ENCODE measurements at places on chromosomes 1 and 21.

- no peak for DNase-seq
These were observed 239.1 kb upstream of the IRF2BP2 start for GRCh38 chr1:234848972-234849649.

DNA sequence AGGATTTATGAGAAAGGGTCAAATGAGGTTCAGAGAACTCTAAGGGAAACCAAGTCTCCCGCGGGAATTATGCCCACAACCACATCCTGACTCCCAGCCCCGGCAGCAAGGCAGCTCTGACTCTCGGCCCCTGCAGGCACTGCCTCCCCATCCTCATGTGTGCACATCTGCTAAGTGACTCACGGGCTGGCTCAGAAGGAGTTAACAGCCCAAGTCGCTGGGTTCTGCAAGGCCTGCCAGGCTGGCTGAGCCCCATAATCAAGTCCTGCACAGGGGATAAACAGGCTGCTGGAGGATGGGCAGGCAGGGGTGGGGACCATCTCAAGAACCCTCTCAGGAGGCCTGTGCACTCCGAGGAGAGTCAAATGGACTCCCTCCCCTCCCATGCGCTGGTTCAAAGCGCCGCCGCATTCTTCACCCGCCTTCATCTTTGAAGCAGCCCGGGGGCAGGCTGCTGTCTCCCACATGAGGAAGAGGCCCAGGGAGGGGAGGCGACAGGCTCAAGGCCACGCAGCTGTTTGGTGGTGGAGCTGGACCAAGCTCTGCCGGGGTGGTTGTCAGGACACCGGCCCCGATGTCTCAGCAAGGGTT, 344.3 kb downstream of the MATN1 start:
- DNase-seq = no peak

- DNase-seq = no peak
These were observed 64.4 kb downstream of the GADD45A start for GRCh38 chr1:67749263-67749843.

DNA sequence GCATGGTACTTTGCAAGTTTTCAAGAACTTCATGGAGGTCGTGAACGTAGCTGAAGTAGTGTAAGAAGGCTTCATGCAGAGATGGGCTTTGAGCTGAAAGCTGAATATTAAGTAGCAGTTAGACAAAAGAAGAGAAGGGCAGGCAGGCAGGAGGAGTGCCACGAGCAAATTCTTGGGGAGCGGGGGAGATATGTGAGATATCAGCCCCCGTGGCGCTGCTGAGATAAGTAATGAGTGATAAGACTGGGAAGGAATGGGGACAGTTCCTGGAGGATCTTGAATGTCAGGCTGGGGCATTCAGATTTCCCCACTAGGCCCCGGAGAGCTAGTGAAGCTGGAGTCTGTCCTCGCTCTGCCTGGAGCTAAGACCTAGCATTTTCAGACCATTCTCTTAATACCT, 27.9 kb upstream of the KIRREL1 start:
- no peak for DNase-seq

DNA sequence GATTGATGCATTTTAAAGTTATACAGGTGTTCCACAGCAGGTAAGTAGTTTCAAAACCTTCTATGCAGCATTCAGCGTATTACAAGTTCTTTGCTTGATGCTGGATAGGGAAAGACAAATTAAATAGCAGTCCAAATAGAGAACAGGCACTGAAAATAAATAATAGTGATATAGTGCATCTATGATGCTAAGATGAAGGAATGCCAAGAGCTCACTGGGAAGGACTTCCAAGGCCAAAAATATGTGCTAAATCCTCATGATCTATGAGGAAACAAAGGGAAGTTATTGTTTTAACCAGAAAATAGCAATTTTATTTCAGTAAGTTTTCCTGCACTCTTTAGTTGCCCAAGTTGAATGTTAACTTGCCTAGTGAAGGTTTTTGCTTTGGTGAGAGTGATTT, 127.8 kb upstream of the GREM2 start:
- no peak for DNase-seq

- DNase-seq = no peak
These were observed 20.5 kb downstream of the TMEM51 start for GRCh38 chr1:15173863-15174614.

- DNase-seq = no peak
These were observed 22.1 kb upstream of the KCNA3 start for GRCh38 chr1:110696818-110697217.

DNA sequence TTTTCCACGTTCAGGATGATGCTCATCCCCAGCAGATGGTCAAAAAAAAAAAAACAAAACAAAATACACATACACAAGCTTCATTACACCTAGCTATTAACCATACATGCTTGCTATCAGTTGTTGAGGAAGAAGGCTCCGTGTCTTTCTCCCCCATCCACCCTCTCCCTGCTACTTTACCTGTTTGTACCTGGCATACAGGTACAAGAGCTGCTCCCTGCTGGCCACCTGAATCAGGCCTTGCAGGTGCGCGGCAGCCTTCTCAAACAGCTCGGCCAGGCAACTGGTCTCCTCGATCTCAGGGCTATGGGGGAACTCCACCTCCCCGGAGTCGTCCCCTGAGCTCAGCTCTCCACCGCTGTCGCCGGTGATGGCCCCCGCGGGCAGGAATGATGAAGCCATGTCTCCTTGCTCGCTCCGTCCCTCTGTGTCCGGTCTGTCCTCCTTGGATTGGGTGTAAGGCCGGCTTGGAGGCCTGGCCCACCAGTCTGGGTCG, 464 bp downstream of the ACBD6 start:
- no peak for DNase-seq

DNA sequence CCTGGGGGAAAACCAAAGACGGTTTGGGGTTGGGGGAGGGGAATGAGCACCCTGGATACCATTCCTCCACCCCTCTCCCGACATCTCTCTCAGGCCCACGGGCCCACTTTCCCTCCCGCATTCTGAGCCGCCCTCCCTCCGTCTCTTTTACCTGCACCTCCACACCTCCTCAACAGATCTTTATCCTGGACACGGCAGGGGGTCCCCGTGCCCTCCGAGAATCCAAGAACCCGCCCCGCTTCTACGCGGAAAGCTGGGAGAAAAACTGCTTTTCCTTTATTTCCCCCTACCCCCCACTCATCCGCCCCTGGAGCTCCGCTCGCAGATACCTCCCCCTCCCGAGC, 108.8 kb downstream of the NAV1 start:
- DNase-seq = no peak

DNA sequence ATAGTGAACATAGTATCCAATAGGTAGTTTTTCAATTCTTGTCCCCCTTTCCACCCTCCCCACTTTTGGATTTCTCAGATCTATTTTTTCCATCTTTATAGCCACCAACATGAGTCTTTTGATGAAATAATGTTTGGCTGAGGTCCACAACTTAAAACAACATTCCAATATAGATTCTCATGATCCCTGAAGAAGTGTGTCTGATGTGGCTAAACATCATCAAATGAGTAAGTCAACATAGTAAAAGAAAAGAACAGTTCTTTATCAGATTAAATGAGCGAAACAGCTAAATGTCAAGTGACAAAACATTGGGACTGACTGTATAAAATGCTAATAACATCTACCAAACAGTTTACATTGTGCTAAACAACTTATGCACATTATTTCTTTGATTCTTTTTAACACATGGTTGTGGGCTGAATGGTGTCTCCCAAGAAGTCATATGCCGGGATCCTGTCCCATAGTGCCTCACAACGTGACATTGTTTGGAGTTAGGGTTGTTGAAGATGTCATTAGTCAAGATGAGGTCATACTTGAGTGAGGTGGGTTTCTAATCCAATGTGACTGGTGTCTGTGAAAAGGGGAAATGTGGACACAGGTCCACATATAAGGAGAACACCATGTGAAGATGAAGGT, 453.6 kb downstream of the LTN1 start:
- DNase-seq = no peak

DNA sequence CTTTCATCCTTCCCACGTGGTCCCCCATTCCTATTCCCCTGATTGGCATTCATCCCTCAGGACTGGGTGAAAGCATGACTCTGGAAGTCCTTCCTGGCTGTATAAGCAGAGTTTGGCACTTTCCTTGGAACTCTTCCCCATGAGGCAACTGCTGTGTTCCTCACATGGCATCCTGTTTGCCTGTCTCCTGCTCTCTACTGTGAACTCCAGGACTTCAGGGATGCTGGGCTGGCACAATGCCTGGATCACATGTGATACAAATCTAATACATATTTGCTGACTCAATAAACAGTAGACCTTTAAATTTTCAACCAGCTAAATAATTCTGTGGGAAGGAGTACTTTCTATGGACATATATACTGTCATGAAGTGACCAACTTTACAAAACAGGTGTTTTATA, 46.8 kb upstream of the EDEM3 start:
- DNase-seq = no peak

- DNase-seq = no peak
These were observed 76.0 kb downstream of the POFUT2 start for GRCh38 chr21:45211661-45212060.

DNA sequence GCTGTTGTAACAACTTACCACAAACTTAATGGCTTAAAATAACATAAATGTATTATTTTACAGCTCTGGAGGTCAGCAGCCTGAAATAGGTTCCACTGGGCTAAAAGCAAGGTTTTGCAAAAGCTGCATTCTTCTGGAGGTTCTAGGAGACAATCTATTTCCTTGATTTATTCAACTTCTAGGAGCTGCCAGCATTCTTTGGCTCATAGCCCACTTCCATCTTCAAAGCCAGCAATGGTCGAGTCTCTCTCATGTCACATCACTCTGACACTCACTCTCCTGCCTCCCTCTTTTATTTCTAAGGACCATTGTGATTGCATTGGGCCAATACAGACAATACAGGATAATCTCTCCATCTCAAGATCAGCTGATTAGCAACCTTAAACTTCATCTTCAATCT, 15.1 kb upstream of the FOXJ3 start:
- DNase-seq = no peak

- no peak for DNase-seq
These were observed 17.8 kb upstream of the MAST2 start for GRCh38 chr1:45785583-45785982.

GRCh38 chr1:235057385-235058306, 71.0 kb downstream of the TOMM20 start:
- DNase-seq = no peak

DNA sequence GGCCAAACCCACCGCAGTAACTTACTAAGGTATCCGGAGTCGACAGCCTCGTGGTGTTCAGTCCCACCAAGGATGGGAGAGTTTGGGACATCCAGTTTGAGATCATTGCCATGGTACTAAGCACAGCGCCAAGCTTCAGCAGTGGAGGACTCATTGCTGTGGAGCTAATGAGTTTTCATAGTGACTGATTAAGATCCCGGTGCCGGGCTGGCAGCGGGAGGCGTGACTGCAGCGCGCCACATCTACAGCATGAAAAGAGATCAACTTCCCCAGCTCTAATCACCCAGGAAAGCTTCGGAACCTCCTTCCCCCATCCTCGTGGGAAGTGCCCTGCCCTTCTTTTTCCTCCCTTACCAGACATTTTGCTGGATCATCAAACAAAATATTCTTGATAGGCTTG, 149.9 kb downstream of the OLFM3 start:
- DNase-seq = no peak

DNA sequence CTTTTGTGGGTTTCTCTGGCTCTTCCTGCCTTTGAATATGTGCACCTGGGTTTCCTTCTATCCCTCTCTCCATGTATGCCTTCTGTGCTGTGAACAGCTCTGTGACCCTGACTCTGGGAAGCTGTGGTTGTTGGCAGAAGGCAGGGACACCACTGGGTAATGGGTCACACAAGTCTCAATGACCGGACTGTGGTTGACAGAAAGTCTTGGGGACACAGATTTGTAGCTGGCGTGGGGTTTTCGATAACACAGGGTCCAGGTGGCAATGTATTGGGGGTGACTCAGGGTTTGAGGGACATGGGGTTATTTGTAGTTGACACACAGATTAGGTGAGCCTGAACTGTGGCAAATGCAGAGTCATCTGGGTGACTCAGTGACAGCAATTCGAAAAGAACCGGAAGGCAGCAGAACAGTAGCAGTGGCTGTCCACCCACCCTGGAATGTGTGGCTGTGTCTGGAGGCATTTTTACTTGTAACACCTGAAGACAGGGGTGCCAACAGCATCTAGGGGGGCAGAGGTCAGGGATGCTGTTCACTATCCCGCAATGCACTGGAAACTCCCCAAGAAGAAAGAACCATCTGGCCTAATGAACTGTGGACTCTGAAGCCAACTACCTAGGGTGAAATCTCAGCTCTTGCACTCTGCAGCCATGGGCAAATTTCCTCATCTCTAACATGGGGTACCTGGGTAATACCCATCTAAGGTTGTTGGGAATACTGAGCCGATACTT, 13.0 kb upstream of the SLC6A9 start:
- DNase-seq = no peak

DNA sequence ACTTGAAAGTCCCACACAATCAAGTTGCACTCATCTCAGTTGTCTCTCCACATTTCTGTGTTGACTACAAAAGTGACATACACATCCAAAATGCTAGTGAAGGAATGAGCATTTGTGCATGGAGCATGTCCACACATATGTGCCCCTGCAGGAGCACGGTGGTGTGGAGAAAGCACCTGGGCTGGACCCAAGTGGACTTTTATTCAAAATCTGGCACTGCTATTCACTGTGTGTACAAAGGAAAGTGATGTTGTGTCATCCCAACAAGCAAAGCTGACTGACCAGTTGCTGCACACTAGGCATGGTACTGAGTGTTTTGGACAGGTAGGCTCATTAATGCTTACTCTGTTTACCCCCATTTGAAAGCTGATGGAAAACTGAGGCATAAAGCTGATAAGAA, 19.3 kb downstream of the CEP104 start:
- no peak for DNase-seq

GRCh38 chr21:39077876-39078275, 105.4 kb downstream of the PSMG1 start:
- DNase-seq = no peak

DNA sequence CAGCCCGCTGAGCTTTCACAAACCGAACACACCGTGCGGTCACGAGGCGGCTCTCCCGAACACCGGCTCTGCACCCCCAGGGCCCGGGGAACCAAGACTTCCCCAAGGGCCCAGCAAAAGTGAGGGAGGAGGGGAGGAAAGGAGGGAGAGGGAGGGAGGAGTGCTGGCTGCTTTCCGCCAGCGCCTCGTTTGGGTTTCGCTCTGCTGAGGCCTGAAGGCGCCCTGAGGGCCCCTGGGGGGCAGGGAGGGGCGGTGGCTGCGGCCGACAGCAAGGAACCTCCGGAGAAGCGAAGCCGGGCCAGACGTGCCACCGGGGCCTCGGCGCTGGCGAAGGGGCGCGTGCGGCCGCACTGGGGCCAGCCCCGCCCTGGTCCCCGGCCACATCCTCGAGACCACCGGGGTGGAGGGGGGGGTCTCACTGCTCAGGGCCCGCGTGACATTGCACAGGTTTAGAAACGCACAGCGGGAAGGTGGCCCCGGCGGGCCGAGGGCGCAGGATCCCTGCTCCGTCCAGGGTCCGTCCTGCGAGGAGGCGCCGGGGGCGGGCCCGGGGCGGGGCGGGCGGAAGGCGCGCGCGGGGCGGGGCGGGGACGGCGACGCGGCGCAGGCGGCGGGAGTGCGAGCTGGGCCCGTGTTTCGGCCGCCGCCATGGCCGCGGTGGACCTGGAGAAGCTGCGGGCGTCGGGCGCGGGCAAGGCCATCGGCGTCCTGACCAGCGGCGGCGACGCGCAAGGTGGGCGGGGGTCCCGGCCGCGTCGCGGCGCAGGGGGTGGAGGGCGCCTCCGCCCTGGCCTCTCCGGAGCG, at the start of gene PFKL:
Gene PFKL, plus strand, starts transcription at position 596 of the 804 bp plus-strand sequence. Its CDS starts 53 bp downstream, at position 649.
- DNase-seq = peak; percentile 37

GRCh38 chr1:23727362-23727811, 15.9 kb upstream of the ELOA start:
- DNase-seq = no peak

Data from T follicular helper cell (primary cell).